ENCODE measurements at places on chromosomes 13 and 19.

DNA sequence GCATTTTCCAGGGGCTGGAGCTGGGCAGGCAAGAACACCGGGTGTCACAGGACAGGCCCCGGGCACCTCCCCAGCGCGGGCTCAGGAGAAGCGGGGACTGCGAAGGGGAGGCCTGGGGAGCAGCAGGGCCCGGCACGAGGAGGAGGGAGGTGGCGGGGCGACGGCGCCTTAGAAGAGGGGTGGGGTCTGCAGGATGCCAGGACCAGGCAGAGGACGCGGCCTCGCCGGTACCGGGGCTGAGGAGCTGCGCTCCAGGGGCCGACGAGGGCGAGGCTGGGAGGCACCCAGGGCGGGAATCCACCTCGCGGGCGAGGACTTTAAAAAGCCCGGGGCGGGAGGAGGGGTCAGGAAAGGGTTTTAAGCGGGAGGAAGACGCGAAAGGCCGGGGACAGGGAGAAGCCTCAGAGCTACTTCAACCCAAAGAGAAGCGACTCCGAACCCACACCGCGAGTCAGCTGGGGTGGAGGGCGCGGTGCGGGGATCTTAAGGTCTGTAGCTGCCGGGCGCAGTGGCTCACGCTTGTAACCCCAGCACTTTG is 665 bp downstream of the ZNF347 start:
- peak; percentile 38 for DNase-seq

DNA sequence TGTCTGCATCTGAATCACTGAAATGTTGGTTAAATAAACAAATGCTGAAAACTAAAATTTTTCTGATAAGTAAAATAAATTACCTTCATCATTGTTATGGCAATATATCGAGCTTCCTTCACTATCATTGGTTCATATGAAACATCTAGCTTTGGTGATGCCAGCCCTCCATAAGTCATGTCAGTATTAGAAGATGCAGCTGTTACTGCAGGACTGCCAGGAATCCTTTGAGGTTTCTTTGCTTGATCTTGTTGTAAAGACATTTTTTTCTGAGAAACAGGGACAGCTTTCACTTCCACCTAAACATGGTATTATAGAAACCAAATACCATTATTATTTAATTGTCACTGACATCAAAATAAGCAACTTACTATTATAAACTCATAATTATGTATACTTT is 123.7 kb upstream of the FBXL3 start:
- DNase-seq: no peak

- DNase-seq: peak; percentile 55
Measured at GRCh38 chr13:98576200-98576945, 534 bp downstream of the STK24 start.

- DNase-seq: no peak
Measured at GRCh38 chr19:31258211-31259052, 90.8 kb downstream of the TSHZ3 start.

GRCh38 chr19:29872224-29872731 is 60.5 kb downstream of the CCNE1 start:
- DNase-seq: peak; percentile 44

DNA sequence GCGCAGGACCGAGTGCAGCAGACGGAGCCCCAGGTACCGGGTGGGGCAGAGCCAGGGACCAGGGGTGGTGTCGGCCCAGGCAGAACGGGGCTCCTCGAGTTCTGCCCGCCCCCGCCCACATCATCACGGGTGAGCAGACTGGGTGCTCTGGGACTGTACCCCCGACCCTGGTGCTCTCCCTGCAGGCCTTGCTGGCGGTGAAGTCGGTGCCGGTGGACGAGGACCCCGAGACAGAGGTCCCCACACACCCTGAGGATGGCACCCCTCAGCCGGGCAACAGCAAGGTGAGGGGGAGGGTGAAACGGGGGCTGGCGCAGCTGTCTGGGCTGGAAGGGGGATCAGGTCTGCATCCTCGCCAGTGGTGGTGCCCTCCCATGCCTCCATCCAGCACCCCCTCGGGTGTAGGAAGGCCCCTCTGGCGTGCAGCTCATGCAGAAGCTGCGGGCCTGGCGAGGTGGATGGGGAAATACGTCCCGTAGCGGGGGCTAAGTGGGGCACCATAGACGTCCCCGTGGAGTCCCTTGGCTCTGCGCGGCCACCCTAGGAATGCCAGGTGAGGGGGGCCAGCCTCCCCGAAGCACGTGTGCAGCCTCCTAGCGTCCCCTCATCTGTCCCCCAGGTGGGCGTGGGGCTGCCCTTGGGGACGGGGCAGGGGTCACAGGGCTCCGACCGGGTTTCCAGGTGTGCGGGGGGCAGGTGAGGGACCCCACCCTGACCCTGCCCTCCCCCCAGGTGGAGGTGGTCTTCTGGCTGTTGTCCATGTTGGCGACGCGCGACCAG is 6.4 kb downstream of the APC2 start:
- DNase-seq: no peak

DNA sequence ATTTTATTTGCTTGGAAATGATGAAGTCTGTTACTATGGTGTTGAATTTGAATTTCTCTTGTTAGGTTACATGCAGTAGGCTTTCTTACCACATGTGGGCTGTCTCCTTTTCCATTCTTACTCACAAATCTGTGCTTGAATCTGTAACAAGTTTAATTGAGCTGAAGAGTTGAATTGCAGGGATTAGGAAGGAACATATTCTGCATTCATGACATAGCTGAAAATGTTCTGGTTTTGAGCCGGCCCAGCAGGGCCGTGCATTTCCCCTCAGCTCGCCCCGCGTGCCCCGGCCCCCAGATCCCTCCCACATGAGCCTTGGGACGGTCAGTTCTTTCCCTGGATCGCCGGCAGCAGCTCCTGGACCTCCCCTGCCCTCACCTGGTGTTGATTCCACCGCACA is 28.1 kb downstream of the TFDP1 start:
- no peak for DNase-seq

DNA sequence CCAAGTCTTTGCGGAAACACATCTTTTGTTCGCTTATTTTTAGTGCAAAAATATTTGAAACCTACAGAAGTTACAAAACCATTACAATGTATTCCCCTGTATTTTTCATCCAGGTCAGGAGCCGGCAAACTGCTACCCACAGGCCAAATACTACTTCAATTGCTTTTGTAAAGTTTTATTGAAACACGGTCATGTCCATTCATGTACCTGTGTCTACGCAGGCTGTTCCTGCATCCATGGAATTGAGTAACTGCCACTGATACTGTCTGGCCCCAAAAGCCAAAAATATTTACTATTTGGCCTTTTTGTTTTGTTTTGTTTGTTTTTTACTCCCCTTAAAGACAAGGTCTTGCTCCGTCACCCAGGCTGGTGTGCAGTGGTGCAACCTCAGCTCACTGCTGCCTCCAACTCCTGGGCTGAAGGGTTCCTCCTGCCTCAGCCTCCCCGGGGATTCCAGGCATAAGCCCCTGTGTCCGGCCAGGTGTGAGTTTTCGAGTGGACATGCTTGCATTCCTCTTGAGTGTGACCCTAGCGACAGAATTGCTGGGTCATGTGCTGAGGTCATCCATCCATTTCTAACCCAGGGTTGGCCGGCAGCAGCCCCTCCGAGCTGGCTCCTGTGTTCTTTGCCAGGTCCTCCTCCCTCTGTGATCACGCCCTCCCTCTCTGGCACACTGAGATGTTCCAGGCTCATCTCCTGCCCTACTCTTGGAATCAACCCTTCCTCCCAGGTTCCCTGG is 10.9 kb upstream of the S1PR4 start:
- no peak for DNase-seq

DNA sequence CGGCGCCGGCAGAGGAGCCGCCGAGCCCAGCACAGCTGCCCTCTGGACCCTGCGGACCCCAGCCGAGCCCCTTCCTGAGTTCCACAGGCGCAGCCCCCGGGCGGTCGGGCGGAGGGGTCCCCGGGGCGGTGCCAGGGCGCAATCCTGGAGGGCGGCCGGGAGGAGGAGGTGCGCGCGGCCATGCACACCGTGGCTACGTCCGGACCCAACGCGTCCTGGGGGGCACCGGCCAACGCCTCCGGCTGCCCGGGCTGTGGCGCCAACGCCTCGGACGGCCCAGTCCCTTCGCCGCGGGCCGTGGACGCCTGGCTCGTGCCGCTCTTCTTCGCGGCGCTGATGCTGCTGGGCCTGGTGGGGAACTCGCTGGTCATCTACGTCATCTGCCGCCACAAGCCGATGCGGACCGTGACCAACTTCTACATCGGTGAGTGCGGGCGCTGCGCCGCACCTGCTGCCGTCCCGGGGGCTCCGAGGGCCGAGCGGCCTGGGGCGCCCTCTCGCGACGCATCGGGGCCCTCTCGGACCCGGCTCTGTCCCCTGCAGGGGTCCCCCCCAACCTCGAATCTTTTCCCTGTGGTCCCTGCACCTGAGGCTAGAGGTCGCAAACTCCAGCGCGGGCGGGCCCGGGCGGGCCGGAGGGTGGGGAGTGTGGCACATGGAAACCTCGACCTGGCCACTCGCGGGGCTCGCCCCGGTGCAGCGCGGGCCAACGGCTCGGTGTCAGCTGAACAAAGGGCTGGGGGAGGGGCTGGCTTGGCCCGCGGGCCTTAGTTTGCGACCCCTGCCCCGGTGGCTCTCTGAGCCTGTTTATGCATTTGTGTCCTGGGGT is at the start of gene KISS1R:
KISS1R (plus strand) TSS at position 11 of the 829 bp plus-strand sequence; CDS start at position 181, 170 bp downstream.
- DNase-seq: peak; percentile 43

DNA sequence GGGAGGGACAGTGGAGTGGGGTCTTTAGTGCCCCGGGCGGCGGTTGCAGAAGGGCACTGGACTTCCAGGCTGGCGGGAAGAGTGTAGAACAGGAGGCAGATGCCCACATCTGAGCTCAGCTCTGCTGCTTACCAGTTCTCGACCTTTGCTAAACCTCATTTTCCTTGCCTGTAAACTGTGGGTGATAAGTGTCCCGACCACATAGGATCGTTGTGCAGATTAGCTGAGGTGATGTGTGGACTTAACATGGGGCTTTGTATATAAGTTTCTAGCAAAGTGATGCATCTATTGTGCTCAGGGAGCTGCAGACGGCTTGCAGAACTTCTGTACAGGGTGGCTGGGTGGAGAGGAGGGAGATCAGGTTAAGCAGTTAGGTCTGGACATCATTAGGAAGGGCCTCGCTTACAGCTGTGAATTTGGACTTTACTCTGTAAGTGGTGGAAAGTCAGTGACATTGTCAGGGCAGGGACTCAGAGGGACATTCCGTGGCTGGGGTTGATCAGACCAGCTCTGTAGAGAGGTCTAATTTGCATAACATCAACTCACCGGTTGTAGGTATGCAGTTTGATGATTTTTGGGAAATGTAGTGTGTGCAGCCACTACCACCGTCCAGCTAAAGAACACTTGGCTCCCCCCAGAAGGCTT is 70.0 kb downstream of the SPATA13 start:
- no peak for DNase-seq

GRCh38 chr13:27168086-27168485 is 3.5 kb downstream of the USP12 start:
- DNase-seq: peak; percentile 57

GRCh38 chr13:73287831-73288230 is 229.0 kb downstream of the KLF5 start:
- DNase-seq: no peak

GRCh38 chr19:1427221-1427920 is 10.8 kb upstream of the RPS15 start:
- DNase-seq: no peak

DNA sequence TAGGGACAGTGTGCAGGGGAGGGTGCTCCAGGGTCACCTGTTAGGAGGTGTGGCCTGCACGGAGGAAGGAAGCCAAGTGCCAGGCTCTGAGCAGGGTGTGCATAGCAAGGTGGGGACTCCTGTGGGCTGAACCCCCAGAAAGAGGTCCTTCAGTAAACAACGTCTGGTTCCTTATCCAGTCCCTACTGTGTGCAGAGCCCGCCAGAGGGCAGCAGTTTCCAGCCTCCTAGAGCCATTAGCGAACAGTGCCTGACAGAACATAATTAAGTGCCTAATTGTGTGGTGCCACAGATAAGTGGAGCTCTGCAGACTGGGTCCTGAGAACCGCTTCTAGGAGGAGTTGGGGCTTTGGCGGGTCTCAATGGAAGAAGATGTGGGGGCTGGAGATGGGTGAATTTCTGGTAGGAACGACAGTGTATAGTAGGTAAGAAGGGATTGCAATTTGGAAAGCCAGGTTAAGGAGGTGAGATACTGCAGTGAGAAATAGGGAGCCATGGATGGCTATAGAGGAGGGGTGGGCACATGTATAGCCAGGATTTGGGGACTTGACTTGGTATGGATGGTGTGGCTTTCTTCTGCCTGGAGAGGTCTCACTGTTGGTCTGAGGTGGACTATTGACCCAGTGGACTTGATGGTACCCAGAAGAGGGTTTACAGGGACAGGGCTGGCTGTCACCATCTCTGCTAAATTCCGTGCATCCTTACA is 323.1 kb downstream of the ZNF536 start:
- no peak for DNase-seq

- no peak for DNase-seq
Measured at GRCh38 chr19:2213799-2214198, 22.3 kb downstream of the PLEKHJ1 start.

GRCh38 chr13:111954661-111955411 is 112.1 kb upstream of the SOX1 start:
- DNase-seq: no peak

GRCh38 chr13:64688893-64689677 is 2541.1 kb downstream of the PCDH9 start:
- no peak for DNase-seq

DNA sequence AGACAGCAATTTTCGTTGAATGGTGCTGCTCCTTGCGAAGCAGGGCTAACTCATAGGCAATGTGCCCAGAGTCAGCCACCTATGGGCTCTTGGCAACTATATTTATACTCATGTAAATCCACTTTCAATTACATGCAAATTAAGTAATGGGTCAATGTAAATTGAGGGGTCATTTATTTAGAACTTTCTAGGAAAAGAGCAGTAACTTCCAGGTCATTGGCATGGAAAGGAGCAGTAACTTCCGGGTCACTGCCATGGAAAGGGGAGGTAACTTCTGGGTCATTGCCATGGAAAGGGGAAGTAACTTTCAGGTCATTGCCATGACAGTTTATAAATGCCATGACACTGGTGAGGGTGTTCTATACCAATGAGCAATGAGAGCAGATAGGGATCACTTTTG is 11.6 kb downstream of the KLK4 start:
- no peak for DNase-seq

GRCh38 chr13:40631605-40632004 is 34.8 kb downstream of the FOXO1 start:
- DNase-seq: no peak

DNA sequence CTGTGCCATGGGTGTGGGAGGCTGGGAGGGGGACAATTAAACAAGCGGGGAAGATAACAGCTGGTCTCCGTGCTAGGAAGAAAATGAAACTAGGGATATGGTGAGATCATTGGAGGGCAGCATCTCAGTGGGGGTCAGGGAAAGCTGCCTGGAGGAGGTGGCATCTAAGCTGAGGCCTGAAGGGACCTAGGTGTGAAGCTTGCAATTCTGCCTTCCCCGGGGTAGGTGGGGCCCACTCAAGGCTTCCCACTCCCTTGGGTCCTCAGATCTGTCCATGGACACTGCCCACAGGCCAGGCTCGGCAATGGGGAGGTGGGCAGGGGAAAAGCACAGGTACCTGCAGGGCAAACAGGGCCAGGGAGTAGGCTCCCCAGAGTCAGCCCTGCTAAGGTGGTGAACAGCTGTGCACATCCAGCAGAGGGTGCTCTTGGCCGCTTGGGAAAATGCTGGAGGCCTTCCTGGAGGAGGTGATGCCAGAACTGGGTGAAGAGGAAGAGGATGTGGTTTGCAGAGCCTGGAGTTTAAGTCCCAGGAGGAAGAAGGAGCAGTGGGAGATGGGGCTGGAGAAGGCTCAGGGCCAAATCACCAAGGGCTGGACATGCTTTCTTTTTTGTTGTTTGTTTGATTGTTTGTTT is 25.7 kb upstream of the CCNE1 start:
- DNase-seq: no peak

All from dermis blood vessel endothelial cell (primary cell).